ENCODE measurements at places on chromosomes 3 and 15.

DNA sequence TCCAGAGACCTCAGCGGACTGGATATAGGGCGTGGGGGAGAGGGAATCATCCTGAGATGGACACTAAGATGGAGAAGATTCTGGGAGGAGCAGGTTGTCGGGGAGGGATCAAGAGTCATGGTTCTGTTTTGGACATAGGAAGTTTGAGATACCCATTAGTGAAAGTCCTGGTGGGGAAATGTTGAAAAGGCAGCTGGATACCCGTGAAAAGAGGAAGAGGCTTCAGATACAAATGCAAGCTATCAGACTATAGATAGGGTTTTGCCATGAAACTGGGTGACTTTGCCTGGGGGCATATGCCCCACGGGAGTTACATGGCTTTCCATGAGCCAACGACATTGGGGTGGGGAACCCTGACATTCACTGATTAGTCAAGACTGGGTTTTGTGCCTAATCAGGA, 1.1 kb upstream of the GPR62 start:
- DNase-seq = no peak

- no peak for DNase-seq
Measured at GRCh38 chr15:56038015-56038414, 44.6 kb upstream of the NEDD4 start.

- no peak for DNase-seq
Measured at GRCh38 chr3:185605566-185605965, 19.5 kb downstream of the SENP2 start.

GRCh38 chr3:179961071-179961702, 75.5 kb downstream of the PEX5L start:
- no peak for DNase-seq

DNA sequence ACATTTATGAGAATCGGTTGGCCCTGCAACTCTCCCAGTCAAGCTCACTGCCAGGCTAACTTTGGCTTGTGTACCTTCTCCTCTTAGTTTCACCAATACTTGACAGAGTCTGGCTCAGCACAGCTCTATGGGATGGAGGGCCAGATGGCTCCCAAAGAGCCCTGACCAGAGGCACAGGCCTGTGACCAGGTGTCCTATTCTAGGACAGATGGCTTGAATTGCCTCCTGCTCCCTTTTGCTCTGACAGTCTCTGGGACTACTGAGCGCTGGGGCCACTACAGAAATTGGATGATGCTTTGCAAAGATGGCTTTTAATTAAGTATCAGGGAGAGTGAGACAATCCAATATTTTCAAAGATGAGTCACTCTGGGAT, 10.3 kb upstream of the ARID3B start:
- DNase-seq = no peak

DNA sequence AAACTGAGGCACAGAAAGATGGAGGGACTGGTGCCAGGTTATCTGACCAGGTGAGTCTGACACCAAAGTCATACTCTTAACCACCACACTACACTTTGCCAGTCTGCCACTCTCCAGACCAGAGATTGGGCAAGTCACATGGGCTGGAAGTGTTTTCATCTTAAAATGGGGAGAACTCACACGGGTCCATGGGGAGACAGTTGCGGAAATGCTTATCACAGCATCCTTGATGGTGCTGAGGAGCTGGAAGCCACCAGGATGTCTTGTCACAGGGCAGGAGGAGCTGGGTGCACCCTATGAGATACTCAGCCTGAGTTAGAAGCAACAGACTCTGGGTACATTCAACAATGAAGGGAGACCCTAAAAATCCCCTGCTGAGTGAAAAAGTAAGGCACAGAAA, 4.8 kb downstream of the GALNT15 start:
- DNase-seq = peak; percentile 77

DNA sequence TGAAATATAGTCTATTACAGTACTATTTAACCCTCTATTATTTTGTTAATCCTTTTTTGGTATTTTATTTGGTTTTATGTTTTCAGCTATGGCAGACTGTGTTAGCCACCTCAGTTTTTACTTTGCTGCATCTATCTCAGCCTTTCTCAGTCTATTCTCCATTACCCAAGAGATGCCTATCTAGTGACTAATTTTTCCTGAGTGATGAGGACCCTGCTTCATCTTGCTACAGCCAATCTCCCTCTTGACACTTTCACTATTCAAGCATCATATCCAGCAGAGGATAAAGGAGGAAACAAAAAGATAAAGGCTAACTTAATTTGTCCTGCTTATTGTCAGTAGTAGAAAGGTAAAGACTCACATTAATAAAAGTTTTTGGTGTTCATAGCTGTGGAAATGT, 141.8 kb upstream of the NECTIN3 start:
- no peak for DNase-seq
